Hematopoietic multipotent progenitor cell treated with erythropoietin and hydrocortisone succinate and interleukin-3 and kit ligand, for 17 days (in vitro differentiated cells): ENCODE measurements at places on chromosomes 11 and 22.

DNA sequence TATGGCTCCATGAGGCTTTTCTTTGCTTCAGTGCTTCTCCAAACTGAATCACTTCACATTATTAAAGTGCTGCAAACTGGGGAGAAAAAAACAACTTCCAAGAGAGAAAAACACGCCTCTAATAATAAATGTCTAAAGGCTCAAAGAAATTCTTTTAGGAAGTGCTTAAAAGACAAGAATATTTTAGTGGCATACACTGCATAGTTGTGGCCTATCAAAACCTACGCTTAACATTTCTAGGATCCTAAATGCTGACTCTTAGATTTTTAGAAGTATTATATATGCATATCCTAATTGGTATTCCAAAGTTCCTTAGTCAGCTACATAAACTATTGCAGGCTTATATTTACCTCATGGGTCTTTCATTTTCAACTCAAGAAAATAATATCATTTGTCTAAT is 879.0 kb upstream of the CCDC90B start:
- DNase-seq = no peak

- no peak for DNase-seq
Observed at GRCh38 chr11:80281194-80281593, 840.4 kb upstream of the TENM4 start.

DNA sequence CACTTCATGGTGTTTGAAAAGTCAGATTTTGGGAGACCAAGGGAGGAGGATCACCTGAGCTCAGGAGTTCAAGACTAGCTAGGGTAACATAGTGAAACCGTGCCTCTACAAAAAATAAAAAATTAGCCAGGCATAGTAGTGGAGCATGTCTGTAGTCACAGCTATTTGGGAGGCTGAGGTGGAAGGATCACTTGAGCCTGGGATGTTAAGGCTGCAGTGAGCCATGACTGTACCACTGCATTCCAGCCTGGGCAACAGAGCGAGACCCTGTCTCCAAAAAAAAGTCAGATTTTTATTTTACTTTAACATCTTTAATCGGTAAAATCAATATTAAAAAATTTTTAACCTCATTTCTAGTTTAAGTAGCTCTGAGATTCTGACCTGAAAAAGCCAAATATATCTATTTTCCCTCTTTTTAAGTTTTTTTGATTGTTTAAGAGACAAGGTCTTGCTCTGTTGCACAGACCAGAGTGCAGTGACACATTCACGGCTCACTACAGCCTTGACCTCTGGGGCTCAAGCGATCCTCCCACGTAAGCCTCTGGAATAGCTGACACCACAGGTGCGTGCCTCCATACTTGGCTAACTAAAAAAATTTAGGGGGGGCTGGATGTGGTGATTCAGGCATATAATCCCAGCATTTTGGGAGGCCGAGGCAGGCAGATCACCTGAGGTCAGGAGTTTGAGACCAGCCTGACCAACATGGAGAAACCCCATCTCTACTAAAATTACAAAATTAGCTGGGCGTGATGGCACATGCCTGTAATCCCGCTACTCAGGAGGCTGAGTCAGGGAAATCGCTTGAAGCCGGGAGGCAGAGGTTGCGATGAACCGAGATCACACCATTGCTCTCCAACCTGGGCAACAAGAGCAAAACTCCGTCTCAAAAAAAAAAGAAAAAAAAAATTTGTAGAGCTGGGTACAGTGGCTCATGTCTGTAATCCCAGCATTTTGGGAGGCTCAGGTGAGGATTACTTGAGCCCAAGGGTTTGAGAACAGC is 48.4 kb downstream of the SFI1 start:
- DNase-seq = no peak

DNA sequence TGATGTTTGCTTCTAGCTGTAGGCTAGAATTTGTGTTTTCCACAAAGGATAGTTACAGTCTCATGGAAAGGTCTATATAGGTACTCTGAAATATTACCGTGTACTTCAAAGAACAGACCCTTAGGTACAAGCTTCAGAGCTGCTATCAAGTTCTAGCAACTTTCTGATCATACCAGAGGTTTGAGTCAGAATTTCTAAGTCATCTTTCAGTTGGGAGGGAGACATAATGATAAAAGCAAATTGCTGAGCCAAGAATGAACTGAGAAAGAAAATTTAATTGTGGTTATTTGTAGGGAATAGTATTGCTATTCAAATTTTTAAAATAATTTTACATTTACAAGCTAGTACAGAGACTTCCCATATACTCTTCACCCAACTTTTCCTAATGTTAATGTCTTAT is 19.9 kb upstream of the ME3 start:
- no peak for DNase-seq

- DNase-seq = no peak
Observed at GRCh38 chr11:77449060-77449521, 24.8 kb downstream of the PAK1 start.

- DNase-seq = no peak
Observed at GRCh38 chr11:117831661-117832415, 7.3 kb upstream of the FXYD2 start.

DNA sequence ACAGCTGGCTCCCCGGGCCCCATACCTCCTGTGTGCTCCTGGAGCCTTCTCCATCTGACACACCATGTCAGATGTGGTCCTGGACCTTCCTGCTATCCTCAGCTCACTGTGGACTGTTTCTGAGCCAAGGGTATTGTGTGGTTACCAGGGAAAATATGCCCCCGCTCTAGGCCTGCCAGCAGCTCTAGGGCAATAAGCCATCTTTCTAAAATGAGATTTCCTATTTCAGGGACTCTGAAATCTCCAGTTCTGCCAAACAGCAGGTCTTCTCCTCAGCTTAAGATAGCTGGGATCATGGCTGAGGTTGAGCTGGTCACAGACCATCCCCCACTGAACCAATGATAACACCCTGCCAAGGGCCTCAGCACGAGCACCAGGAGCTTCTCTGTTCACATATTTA is 227.6 kb downstream of the ST3GAL4 start:
- DNase-seq = no peak

DNA sequence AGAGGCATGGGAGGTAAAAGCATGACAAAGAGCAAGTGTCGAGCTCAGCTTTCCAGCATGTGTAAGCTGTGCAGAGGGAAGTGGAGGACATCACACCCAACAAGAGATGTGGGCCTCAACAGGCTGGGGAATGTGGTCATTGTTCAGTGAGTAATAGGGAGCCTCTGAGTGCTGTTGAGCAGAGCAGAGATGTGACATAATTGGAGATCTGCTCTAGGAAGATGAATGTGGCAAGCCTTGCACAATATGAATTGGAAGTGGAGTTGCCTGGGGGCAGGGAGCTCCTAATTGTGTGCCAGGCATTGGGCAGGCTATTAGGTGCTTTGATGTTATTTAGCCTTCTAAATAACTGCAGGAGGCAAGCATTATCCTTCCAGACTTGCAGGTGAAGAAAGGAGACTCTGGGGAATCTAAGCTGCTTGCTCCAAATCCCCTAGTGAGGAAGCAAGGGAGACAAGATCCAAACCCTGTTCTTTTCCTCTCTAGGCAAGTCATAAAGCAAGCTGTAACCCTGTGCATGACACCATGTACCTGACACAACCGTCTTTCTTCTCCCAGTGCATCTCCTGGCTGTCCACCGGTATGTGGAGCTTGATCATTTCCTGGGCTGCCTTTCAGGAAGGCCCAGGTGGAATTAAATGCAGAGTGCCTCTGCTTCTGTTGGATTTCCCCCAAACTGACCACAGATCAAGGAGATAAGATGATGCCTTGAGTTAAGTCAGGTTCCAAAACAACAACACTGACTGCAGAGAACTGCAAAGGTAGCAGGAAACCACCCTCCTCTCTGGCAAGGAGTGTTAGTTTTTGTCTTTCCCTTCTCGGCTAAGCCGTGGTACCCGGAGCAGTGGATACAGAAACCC is 221.4 kb downstream of the TENM4 start:
- DNase-seq = no peak
